ENCODE measurements at places on chromosomes 3 and 15.

DNA sequence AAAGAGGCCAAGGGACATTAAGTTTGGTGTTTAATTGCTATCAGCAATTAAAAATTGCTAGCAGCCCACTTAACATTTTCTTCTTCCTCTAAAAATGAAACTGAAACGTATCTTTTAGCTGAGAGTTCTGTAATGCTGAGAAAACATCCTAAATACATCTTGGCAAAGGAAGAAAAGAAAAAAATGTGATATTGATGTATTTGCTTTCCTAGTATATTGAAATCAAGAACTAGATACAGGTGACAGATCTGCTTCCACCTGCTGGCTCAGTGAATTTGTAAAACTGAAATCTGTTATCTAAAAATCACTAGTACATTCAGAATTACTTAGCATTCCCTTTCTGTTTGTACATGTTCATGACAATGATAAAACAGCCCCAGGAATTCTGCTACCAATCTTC is 283.2 kb downstream of the ZBTB20 start:
- DNase-seq: peak; percentile 8

DNA sequence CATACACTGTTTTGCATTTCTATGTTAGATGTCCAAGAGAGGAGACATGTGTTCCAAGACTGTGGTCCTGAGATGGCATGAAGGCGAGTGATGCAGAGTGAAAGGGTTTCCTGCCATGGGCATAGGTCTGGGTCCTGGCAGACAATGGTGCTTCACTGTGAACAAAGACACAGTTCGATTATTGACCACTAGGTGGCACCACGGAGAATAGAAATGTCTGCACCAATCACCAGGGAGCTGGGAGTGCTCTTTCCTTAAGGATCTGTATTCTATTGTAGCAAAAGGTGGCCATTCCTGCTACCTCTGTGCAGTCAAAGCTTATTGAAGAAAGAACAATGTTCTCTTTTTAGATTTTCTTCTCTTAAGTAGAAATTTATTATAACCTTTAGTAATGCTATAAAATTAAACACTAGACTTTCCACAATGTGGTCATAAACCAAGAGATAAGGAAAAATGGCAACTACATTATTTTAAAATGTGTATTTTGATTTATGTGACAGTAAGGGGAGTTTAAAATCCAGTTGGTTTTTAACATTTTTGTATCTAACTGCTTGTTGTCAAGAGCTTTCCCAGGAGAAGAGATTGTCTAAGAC is 88.7 kb downstream of the GABRG3 start:
- peak; percentile 35 for DNase-seq

DNA sequence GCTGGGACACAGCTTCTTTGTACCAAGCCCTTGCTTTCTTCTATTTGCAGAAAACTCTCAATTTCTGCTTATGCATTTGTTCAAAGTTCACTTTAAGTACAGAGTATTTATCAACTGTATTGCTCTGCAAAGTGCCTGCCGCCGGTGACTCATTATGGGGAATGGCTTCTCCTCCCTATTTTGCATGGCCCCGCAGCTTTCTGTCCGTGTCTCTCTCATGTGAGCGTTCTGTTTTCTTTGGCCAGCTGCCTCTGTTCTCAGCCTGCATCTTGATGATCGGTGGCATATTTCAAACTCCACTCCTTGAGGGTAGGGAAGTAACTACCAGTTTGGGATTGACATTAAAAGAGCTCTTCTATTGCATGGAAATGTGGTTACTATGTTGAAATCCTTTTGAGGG is 28.6 kb upstream of the ST8SIA2 start:
- DNase-seq: no peak

DNA sequence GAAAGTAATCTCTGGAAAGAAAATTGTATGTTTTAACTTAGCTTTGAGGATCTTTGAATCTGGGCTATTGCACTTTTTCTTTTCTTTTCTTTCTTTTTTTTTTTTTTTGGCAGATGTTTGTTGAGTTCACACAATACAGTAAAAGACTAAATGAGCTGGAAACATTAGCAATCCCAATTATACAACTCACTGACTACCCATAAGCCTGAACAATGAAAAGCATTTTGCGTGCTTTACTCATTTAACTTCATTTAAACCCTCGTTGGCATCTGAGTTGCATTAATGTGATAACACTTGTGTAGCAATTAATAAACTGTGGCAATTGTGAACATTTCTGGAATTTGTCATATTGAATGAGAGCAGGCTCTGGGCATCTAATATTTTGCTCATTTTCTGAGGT is 269.4 kb upstream of the RBMS3 start:
- no peak for DNase-seq

GRCh38 chr15:65392368-65392767 is 14.6 kb upstream of the IGDCC3 start:
- DNase-seq: no peak

- DNase-seq: no peak
These were observed 352.8 kb upstream of the SEMA6D start for GRCh38 chr15:47364230-47365141.

GRCh38 chr15:100703032-100703578 is 100.7 kb downstream of the ASB7 start:
- DNase-seq: peak; percentile 50

- no peak for DNase-seq
These were observed 10.2 kb upstream of the TMEM212 start for GRCh38 chr3:171832989-171833388.

GRCh38 chr3:67647390-67647878 is 7.0 kb downstream of the SUCLG2 start:
- no peak for DNase-seq

DNA sequence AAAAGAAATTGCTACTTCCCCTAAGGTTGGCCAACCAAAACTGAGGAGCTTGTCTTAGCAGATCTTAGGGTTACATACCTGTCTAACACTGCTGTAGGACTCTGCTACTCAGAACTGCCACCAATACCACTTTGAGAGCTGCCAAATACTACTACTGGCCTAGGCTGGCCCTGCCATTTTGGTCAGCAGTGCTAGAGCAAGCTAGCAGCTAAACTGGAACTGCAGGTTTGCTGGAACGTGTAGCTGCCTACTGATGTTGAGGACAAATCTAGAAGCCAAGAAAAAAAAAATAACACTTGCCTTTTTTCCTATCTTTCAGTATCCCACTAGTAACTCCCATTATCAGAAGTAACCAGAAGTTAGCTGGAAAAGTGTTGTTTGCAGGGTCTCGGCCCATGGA is 387.4 kb downstream of the RBMS3 start:
- DNase-seq: no peak

GRCh38 chr3:152374262-152374990 is 105.7 kb downstream of the MBNL1 start:
- DNase-seq: no peak

Data from GM19239 (cell line).